ENCODE measurements at places on chromosomes 5 and 9.

DNA sequence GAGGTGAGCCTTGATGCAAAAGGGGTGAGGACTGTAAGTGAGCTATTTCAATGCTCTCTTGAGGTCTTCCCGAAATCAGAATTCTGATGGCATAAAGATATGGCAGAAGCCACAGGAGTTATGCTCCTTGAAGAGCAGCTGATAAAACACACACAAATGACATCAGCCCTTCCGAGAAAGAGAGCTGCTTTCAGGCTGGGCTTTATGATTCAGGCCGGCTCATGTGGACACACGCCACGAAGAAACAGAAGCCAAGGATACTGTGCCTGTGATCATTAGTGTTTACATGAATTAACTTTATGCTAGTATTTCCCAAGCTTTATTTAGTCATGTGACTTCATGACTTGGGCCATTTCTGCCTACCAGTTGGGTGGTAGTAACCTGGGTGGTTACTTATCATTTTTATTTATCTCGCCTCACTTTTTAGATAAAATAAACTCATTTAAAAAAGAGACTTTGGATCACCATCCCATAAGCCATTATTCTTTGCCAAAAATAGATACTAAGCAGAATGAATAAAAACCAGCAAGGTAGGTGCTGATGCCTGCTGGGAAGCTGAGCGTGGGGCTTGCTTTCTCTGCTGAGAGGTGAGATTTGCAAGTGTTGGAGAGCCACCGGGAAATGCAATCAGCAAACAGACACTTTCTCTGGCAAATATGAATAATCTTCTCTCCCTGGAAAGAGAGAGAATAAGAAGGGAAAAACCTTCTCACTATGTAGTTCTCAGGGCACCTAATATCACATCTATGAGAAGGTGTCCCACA lies 73.0 kb upstream of the SLC25A51 start:
- DNase-seq: no peak

GRCh38 chr5:123046222-123046621 lies 9.7 kb upstream of the PPIC start:
- no peak for DNase-seq

DNA sequence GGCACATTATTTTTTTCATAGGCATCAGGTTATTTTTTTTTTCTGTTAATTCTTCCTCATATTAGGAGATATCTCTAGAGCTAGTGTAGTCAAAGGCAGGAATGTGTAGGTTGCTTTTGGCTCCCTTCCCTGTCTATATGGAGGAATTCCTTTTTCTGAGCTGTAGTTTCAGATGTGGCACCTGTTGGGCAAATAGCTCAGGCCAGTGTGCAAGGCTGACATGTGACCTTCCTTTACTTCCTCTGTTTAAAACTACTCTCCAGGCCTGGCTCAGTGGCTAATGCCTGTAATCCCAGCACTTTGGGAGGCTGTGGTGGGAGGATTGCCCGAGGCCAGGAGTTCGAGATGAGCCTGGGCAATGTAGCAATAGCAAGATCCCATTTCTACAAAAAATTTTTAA lies 40.5 kb upstream of the KIAA1958 start:
- no peak for DNase-seq

GRCh38 chr5:75028090-75028489 lies 24.3 kb downstream of the GCNT4 start:
- no peak for DNase-seq

Measured in dermis microvascular lymphatic vessel endothelial cell (primary cell).